CD4-positive, alpha-beta T cell (primary cell): ENCODE measurements at places on chromosomes 3 and 15. TPM values are rescaled to one million over a fixed set of nuclear protein-coding genes. Genes with fewer than 3 reads are reported as not detected.

The DPPA2 gene
- not detected for total RNA-seq

GRCh38 chr15:48408327-48408726 lies 77.1 kb downstream of the DUT start:
- no peak for DNase-seq

DNA sequence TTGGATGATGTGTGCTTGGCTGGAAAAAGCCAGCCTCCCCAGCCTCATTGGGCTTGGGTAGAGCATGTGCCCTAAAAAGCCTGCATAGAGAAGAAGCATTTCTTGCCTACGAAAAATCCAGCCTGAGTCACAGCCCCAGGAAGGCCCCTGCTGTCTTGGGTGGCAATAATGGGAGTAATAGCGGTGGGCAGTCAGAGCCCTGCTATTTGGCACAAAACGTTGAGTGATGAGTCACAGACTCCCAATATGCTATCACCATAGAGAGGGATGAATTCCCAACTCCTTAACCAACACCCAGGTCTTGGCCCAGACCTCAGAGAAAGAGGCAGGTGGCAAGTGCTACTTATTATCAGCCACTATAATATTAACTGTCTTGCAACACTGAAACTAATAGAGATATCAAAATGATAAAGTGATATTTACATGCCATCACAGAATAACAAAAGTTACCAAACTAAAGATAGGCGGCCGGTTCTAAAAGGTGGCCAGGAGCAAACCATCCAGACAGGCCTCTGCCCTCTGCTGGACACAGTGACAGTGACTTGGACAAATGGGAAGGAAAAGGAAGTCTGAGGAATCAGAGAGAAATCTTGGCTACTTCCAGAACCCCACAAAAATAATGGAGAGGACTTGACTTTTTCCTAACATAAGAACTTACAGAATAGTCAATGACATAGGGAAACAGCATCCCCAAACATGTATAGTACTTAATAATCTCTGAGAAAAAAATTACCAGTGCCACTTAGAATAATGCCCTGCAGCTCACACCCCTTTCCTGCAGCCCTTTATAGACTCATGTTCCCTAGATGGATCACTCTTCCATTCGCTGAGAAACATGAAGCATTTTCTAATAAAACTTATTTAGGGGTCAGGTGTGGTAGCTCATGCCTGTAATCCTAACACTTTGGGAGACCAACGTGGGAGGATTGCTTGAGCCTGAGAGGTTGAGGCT lies 51.9 kb upstream of the MUC13 start:
- DNase-seq, result no peak

GRCh38 chr3:16849229-16849628 lies 35.5 kb upstream of the PLCL2 start:
- peak; percentile 63 for DNase-seq

DNA sequence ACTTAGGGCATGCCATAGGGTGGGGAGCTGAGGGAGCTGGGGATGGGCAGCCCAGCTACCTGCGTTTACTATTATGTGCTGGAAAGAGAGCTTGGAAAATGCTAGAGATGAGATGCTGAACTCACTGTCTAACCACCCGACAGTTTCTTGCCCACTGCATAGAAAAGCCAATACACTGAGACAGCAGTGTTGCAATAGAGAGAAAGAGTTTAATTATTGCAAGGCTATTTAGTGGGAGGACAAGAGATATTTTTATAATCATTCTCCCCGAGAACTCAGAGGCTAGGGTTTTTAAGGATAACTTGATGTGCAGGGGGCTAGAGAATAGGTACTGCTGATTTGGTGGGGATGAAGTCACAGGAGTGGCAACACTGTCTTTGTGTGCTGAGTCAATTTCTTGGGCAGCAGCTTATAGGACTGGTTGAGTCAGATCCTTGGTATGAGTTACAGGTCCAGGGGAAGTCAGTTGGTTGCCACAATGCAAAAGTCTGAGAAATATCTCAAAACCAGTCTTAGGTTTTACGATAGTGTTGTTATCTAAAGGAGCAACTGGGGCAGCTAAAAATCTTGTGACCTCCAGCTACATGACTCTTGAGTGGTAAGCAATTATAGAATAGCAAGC lies 205.9 kb downstream of the GABRG3 start:
- no peak for DNase-seq
